ENCODE measurements at places on chromosomes 12 and 14.

- DNase-seq, result no peak
Observed at GRCh38 chr14:101234244-101234937, 326.9 kb upstream of the DIO3 start.

- DNase-seq, result no peak
Observed at GRCh38 chr12:120362516-120363273, 6.3 kb downstream of the MSI1 start.

DNA sequence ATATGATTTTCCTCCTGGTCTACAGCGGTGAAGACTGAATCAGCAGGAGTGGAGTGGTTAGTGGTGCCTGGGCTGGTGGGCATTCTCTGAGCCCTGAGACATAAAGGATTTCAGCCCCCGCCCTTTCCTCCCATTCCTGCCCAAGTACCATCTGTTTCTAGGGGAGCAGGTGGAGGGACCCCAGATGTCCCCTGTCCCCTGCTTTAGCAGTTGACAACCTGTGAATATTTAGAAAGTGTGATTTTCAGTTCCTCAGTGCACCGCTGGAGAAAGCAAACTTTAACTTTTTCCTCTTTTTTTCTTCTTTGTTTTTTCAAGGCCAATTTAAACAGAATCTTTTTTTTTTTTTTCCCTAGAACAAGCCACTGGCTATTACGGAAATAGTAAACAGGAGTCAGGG lies 163.8 kb upstream of the MYL2 start:
- DNase-seq, result no peak

DNA sequence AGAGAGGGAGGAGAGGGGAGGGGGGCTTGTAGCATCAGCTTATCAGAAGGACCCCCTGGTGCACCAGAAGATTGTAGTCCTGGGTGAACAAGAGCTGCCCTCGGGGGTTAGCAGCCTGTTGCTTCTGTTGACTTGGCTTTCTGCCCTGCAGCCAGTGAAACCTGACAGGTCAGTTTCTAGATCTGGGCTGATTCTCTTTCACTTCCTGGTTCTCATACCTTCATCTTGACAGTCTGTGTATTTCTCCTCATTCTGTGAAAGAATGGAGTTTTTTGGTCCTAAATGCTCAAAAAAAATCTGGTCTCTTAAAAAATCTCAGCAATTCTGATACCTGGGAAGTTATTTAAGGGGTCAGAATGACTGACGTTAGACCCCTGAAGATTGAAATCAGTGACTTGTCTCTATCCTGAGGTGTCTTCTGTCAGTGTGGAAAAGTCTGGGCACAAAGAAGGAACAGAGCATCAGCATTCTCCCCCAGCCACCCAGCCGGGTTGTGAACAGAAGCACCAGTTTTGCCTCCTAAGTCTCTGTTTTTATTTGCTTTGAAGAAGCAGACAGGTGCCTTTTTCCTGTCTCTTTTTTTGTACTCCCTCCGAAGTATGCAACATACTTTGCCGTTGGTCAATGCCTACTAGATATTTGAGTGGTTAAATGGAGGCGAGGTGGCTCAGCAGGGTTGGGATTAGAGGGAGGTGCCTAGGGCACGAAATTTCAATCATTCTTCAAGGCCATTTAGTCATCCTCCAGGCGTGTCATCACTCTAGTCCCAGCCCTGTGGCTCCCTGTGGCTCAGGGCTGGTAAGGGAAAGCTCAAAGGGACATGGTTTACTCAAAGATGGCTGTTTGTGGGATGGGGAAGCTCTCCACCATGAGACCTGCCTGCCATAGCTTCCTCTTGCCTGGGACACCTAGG lies 24.0 kb downstream of the TTC9 start:
- no peak for DNase-seq

- DNase-seq, result no peak
Observed at GRCh38 chr14:66610154-66610563, 102.2 kb downstream of the GPHN start.

DNA sequence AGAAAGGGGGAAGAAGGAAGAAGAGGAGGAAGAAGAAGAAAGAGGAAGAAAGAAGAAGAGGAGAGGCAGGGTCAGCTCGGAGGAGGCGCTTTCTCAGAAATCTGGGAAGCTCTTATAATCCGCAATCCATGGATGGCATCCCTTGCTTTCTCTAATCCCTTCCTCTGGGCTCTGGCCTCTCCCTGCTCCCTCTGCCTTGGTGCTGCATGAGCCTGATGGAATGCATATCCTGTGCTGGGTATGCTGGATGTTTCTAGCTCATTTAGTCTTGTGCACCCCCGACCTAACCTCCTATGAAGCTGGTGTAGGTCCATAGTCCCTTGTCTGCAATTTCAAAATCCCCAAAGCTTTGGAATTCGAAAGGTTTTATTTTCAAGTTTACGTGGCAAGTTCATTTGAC lies 94.2 kb upstream of the MYL2 start:
- no peak for DNase-seq

DNA sequence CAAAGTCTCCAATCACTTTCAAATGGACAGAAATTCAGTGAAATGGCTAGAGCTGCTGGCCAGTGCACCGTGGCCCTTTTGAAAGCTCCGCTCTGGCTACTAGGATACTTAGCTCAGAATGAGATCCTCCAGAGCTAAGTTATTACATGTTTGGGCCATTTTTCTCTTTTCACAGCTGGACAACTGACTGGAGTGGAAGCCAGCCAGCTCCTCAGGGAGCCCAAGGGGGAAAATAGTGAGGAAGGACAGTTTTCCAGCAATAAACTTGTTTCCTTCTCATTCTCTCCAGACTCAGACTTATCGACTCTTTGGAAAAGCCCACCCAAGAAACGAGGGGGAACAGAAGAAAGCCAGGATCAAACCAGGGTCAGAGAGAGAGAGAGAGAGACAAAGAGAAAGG lies 266.0 kb downstream of the KSR2 start:
- no peak for DNase-seq

- DNase-seq, result no peak
Observed at GRCh38 chr12:32567296-32567674, 111.8 kb upstream of the DNM1L start.

GRCh38 chr14:95522116-95522515 lies 5.7 kb upstream of the SYNE3 start:
- DNase-seq, result no peak

DNA sequence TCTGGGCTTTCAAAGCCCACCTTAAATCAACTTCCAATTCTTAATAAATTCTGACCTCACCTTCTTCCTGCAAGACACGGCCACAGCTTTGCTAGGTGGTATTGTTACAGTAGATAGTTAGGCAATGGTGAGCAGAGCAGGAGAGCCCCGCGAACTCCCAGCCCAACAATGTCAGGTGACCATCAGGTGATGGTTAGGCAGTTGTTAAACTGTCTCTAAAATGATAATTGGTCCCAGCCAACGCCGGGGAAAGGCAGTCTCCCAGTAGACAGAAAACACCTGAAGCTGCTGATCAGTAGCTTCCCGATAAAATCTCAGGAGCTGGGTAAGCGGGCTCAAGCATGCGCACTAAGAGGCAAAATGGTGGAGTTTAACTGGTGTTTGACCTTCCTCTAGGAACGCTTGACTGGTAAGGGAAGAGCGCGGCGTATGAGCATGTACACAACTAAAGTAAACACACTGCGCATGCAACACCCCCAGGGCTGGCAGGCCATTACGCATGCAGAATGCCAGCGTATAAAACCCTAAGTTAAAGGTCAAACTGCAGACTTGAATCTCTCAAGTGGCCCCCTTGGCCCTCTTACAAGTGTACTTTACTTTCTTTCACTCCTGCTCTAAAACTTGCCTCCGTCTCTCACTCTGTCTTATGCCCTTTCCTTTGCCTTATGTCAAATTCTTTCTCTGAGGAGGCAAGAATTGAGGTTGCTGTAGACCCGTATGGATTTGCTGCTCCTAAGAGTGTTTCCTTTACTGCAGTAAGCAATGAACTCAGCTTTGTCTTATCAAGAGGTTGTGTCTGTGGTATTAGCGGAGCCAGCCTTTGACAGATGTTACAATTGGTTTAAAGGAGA lies 113.5 kb downstream of the C12orf75 start:
- no peak for DNase-seq

DNA sequence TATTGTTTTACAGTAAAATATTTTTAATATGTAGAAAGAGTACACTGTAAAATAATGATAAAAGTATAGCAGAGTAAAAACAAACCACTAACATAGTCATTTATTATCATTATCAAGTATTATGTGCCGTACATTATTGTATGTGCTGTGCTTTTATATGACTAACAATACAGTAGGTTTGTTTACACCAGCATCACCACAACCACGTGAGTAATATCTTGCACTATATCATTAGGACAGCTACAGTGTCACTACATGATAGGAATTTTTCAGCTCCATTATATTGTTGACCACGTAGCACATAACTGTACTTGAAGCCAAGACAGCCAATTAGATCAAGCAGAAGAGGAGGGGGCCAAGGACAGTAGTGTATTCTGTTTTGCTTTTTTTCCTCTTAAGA lies 415.4 kb downstream of the RAD51B start:
- no peak for DNase-seq

GRCh38 chr14:81516986-81517797 lies 16.5 kb downstream of the SEL1L start:
- no peak for DNase-seq

GRCh38 chr14:80298491-80299017 lies 87.2 kb upstream of the DIO2 start:
- DNase-seq, result no peak

DNA sequence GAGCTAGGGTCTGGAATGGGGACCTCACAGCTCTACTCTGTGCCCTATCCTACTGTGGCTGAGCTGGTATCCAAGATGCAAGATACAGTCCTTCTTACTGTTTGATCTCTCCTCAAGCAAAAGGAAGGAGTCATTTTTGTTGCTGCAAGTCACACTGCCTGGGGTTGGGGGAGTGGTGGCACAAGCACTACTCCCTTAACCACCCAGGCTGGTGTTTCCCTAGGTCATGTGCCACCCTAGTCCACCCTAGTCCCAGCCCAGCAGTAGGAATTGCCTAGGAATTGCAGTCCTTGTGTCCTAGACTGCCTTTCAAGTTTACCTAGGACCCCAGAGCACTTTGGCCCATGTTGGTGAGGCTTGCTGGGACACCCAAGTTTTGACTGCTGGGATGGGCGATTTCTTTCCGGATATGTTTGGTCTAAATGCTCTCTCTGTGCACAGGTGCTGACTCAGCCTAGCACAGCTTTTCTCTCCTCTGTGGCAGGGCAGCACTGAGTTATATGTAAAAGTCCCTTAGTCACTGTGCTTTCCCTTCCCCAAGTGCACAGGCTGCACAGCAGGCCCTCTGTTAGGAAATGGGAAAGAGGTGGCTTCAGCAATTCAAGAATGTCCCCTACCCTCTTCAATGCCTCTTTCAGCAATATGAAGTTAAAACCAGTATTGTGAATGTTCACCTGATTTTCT lies 54.9 kb downstream of the SLC6A15 start:
- DNase-seq, result no peak

GRCh38 chr12:103596981-103597380 lies 9.9 kb downstream of the STAB2 start:
- no peak for DNase-seq

GRCh38 chr14:37559386-37559785 lies 35.7 kb downstream of the FOXA1 start:
- no peak for DNase-seq

GRCh38 chr12:125540580-125541204 lies 475.5 kb downstream of the AACS start:
- no peak for DNase-seq

DNA sequence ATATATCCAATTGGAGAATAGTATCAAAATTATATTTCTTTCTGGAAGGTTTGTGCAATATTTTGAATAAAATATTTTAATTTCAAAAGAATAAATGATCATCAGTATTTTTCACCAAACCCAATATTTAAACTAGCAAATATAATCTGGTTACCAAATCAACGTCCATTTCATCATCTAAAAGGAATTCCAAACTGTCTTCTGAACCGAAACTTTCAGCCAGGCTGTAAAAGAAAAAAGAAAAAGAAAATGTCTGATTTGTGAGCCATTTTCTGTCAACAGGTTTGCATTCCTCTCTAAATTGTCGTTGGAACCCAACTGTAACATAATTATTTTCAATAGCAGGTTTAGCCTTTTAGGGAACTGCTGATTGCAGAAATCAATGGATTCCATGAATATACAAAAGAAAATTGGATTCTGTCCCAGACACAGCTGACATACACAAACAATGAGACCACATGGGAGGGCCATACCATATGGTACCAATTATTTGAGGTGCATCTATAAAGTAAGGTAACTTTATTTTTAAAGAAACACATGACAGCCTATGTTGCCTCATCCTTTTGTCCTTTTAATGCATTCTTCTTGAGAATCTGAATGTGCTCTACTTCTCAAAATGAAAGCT lies 22.7 kb downstream of the SNRPF start:
- DNase-seq, result no peak

DNA sequence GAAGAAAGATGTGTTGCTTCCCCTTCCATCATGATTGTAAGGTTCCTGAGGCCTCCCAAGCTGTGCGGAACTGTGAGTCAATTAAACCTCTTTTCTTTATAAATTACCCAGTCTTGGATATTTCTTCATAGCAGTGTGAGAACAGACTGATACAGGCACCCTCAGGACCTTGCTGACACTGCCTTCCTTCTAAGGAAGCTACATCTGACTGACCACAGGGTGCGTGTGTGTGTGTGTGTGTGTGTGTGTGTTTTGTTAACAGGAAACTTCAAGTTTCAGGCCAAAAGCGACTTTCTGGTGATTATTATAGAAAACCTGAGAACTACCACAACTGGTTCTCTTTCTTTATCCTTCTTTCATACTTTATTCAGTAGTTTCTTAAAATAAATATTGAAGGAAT lies 149.0 kb downstream of the CAPZA3 start:
- DNase-seq, result no peak

DNA sequence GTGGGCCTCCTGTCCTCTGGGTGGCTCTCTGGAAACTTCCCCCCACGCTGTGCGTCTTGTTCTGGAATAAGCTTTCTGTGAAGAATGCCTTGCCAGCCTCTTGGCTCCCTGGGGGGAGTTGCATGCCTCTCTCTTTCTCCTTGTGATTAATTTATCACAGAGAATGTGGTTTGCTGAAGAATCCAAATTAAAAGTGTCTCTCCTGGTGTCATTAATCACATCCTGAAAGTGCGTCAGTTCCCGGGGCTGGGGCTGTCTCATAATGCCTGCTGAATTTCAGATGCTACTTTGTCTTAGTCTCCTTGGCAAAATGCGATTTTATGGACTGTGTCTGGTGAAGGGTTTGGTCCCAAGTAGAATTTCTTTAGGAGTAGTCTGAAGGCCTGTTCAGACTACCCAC lies 787.7 kb upstream of the TMEM132C start:
- DNase-seq, result no peak

DNA sequence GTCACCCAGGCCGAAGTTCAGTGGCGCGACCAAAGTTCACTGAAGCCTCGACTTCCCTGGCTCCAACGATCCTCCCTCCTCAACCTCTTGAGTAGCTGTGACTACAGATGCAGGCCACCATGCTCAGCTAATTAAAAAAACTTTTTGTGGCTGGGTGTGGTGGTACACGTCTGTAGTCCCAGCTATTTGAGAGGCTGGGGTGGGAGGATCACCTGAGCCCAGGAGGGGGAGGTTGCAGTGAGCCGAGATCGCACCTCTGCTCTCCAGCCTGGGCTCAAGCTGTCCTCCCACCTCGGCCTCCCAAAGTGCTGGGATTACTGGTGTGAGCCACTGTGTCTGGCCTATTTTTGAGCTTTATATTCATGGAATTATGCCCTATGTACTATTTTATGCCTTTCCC lies 18.1 kb upstream of the RAD52 start:
- no peak for DNase-seq

GRCh38 chr14:105324080-105324778 lies 9.7 kb downstream of the PACS2 start:
- DNase-seq, result no peak

Data from activated CD4-positive, alpha-beta T cell treated with anti-CD3 and anti-CD28 coated beads for 4 hours (primary cell).